ENCODE measurements at places on chromosomes 1 and 21.

GRCh38 chr1:8443558-8444194 lies 125.8 kb downstream of the SLC45A1 start:
- DNase-seq, result no peak

DNA sequence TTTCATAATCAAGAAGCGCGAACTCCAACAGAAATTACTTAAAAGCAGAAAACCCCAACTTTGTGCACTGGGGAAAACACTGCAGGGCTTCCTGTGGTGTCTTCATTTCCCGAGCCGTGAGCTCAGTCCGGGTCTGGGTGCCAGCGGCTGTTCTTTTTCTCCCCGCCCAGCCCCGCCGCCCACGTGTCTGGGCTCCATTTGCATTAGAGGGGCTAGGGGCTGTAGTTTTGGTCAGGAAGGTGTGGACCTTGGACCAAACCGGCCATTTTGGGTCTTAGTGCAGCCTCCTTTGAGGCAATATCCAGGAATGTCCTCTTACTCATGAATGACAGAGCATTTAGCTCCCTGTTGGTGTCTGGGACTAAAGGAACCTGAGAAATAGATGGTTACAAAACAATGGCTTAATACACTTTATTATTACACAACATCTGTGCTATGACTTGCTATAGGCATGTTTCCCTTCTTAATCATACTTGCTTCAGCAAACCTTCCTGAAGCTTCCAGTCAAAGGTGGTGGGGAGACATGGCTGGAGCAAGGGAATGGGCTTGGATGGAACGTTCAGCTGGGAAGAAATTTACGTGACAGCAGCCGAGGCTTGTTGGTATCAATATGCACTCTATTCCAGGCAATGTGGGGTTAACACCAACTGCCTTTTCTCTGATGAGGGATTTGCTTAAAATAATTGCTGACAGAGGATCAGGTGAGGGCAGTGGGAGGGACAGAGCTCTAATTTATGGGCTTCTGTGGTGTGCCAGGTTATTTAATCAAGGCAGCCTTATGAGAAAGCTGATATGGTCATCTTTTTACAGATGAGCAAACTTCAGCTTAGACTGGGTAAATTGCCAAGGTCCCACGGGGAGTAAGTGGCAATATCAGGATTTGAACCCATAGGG lies 1.1 kb downstream of the AGTRAP start:
- peak; percentile 37 for DNase-seq

GRCh38 chr1:52914463-52914862 lies 7.1 kb downstream of the ECHDC2 start:
- no peak for DNase-seq

- DNase-seq, result no peak
These were observed 505.8 kb downstream of the PLPP3 start for GRCh38 chr1:56073614-56074006.

- DNase-seq, result no peak
These were observed 48.2 kb downstream of the HHAT start for GRCh38 chr1:210376836-210377372.

DNA sequence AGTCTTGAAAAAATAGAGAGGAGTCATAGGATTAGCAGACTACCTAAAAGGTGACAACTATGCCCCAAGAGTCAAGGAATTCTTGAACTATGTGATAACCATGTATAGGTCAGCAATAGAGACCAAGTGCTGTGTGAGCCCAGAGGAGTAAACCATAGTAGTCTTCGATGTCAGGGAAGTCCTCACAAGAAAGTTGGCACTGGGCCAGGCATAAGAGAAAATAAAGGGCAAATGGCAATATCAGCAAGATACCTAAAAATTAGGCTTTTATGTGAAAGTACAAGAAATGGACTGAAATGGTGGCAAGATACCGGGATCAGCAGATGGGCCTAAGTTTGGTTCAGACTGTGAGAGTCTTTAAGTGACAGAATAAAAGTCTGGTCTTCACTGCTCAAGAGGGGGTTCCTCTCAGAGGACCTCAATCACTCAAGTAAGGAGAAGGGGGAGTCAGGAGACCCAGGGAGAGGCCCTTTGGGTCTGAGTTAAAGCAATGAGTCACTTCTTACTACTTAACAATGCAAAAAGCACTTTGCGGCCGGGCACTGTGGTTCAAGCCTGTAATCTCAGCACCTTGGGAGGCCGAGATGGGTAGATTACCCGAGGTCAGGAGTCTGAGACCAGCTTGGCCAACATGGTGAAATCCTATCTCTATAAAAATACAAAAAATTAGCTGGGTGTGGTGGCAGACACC lies 95.0 kb downstream of the TEX35 start:
- DNase-seq, result no peak

DNA sequence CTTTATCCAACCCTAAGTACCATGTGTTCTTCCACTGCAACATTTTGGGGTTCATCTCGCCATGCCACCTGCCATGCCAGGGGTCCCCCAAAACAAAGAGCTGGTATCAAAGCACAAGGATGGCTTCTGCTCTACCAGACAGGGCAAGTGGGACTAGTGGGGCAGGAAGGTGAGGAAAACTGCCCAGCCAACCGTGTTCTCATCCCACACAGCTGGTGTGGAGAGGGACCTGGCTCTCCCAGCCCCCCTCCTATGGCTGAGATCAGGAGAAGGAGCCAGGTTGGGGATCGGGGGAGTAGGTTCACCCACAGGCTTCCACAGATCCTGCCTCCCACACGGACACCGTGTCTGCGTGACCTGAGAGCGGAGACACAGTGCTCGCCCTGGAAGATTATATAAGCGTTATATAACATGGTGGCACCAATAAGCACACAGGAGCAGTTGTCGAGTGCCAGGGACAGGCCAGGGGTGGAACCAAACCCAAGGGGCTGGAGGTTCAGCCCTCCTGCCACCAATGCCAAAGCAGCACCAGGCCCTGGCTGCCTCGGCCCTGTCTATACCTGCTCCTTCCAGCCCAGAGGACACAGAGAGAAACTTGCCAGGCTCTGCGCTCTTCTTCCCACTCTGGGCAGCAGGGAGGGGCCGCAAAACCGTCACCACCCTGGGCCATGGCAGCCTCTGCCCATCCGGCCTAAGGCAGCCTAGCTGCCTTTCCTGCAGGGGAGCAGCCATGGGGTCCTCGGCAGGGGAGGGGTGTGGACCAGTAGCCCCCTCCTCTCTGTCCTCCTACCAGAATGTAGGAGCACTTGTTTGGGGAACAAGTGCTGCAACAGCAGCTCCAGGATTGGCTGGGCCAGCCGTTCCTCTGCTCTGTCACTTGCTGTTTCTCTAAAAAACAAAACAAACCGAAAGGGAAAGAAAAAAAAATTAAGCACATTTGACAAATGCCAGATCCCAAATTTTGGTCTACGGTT lies 43.5 kb downstream of the CD34 start:
- no peak for DNase-seq

GRCh38 chr1:53559854-53560580 lies 100.8 kb downstream of the DMRTB1 start:
- DNase-seq, result no peak

DNA sequence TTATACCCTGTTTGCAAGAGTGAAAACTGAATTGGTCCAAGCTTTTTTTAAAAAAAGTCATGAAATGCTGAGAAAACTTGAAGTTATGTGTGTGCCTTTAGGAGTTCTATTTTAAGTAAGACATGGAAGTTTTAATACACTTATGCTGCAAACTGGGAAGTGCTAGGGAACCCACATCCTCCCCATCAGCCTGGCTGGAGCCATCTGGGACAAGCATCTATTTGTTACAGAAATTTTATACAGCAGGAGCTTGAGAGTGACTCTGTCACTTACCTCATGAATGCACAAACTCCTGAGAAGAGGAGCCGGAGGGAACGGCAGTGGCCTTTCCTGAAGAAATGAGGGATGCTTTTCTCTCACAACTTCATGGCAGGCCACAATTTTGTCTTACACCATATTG lies 78.2 kb upstream of the SLC44A3 start:
- DNase-seq, result no peak

DNA sequence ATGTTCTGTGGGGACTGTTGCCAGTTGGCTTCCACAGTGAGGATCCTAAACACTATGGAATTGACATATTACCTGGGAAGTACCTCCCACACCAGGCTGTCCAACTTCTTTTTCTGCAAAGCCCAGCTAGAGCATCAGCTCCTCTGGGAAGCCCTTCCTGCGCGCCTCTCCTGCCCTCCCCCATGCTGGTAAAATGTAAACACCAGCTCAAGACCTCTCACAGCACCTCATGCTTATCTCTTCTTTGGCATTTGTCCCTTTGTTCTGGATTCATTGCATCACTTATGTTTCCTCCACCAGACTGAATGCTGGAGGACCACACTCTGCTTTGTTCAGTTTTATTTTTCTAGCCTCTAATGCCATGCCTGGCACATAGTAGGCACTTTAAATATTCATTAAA lies 172.1 kb downstream of the HHAT start:
- no peak for DNase-seq

DNA sequence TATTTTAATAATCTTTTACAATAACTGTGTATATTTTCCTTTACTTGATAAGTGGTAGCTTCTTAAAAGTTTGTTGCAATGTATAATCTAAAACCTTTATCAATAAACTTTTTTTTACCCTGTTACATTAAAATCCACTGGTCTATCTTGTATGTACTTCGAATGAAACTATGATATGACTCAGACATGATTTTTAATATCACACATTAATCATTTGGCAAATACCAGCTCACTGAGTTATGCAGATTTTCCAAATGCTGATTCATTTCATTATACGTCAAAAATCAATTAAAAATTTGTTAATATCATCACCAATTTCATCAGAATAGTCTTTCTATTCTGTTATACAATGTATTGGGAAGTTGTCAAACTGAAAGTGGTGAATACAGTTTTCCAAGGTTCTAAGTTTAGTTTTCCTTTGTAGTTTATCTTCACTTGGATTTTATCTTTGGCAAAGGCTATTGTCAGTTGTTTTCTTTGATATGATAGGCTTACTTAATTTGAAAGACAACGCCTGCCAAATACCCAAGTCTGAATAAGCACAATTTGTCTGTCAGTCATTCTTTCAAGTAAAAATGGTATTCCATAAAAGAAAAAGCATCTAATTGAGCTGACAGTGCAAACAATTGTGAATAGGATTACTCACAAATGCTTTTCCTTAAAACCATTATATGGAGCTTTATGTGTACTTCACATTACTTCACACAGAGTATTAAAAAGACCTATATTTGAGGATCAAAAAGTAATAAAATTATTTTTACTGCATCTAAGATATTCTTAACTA lies 127.0 kb downstream of the NME7 start:
- no peak for DNase-seq
